ENCODE measurements at places on chromosomes 2 and 18.

DNA sequence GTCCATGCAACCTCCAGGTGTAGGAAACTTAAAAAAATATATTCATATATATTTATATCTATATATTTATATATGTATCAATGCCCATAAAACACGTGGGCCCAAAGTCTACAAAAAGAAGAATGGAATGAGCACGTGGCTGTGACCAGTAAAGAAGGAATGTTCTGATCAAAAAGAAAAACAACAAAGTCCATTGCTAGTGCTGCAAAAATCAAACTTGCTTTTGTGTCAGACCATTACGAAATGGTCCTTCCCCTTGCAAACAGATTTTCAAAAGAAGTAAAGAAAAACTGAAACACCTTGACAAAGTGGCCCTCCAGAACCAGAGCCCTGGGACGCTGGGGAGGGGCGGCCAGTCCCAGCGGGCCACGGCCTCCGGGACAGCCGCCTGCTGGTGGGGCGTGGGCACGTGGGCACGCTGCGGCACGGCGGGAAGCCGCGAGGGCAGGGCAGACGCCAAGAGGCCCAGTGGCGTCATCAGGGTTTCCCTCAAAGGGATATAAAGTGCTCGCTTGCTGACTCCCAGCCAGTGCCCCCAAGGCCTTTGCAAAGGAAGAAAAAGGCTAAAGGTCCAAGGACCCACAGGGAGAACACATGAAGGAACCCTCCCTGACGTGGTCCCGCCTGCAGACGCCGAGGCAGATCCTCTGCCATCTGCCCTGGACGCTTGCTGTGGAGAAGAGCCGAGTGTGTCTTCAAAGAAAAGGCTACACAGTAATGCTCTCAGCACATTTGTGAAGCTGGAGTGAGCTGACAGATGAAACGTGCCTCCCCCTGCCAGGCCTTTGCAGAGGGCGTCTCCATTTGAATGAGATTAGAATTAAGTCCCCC lies 201.8 kb downstream of the TWIST2 start:
- H3K27me3 ChIP-seq = no peaks in the 10 kb centered on the region
- H3K27ac ChIP-seq = no peak overlapping the region
- H3K4me3 ChIP-seq = no peak overlapping the region
- no peak for DNase-seq

DNA sequence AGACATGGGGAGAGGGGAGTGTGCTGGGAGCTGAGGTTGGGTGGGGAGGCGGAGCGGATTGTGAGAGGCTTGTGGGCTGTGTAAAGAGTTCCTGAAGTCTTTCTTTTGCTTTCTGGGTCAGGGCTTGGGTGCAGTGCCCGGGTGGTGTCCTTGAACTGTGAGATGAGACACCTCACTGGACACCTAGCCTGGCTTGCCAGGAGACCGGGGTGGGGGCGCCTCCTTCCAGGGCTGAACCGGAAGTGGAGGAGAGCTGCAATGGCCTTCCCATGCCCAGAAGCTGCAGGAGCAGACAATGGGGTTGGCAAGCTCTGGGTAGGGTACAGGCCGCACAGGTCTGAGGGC lies 4.3 kb downstream of the TMEM37 start:
- H3K27me3 ChIP-seq = peaks cover 15% of the 10 kb centered on the region
- H3K4me3 ChIP-seq = no peak overlapping the region
- no peak overlapping the region for H3K27ac ChIP-seq
- peaks cover 38% of the 10 kb centered on the region for H3K4me1 ChIP-seq
- DNase-seq = no peak
- H3K36me3 ChIP-seq = no peaks in the 10 kb centered on the region

- H3K27ac ChIP-seq = no peak overlapping the region
- peaks cover 25% of the 10 kb centered on the region for H3K27me3 ChIP-seq
- peak; percentile 35 for DNase-seq
- no peak overlapping the region for H3K4me3 ChIP-seq
Measured at GRCh38 chr2:16507655-16508489, 157.8 kb downstream of the CYRIA start.

DNA sequence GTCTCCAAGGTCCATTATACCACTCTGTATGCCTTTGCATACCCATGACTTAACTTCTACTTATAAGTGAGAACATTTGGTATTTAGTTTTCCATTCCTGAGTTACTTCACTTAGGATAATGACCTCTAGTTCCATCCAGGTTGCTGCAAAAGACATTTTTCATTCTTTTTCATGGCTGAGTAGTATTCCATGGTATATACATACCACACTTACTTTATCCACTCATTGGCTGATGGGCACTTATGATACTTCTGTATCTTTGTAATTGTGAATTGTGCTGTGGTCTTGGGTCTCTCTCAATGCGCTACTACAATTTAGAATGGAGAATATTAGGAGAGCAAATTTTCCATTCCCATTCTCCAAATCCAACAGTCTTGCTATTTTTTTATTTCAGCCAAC lies 76.4 kb downstream of the ZRANB3 start:
- H3K27ac ChIP-seq = no peak overlapping the region
- no peaks in the 10 kb centered on the region for H3K36me3 ChIP-seq
- H3K27me3 ChIP-seq = no peaks in the 10 kb centered on the region
- no peak overlapping the region for H3K4me3 ChIP-seq

DNA sequence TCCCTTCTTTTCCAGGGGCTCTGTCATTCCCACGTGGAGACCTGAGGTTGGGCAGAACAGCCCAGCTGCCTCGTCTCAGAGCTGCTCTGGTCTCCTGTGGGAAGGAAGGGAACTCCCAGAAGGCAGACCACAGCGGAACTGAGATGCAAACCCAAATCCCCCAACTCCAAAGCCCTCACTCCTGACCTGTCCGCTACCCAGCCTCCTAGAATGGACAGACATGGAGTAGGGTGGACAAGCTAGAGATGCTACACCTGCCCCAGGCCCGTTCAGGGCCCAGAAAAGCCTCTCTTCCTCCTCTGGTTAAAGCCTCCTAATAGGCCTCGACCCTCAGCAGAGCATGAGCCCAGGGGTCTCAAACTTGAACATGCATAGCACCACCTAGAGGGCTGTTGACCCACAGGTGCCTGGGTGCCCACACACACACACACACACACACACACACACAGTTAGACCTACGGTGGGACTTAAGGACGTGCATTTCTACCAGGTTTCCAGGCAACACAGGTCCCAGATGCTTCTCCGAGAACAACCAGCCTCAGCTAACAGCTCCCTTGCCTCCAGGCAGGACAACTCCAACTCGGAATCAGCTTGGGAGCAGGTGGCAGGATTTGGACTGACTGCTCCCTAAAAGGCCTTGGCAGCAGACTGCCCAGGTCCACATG lies 93.5 kb downstream of the TNS1 start:
- peaks cover 99% of the 10 kb centered on the region for H3K4me1 ChIP-seq
- H3K27me3 ChIP-seq = no peaks in the 10 kb centered on the region
- no peak overlapping the region for H3K4me3 ChIP-seq
- DNase-seq = no peak
- H3K36me3 ChIP-seq = peaks cover 18% of the 10 kb centered on the region
